ENCODE measurements at places on chromosomes 6 and 20.

DNA sequence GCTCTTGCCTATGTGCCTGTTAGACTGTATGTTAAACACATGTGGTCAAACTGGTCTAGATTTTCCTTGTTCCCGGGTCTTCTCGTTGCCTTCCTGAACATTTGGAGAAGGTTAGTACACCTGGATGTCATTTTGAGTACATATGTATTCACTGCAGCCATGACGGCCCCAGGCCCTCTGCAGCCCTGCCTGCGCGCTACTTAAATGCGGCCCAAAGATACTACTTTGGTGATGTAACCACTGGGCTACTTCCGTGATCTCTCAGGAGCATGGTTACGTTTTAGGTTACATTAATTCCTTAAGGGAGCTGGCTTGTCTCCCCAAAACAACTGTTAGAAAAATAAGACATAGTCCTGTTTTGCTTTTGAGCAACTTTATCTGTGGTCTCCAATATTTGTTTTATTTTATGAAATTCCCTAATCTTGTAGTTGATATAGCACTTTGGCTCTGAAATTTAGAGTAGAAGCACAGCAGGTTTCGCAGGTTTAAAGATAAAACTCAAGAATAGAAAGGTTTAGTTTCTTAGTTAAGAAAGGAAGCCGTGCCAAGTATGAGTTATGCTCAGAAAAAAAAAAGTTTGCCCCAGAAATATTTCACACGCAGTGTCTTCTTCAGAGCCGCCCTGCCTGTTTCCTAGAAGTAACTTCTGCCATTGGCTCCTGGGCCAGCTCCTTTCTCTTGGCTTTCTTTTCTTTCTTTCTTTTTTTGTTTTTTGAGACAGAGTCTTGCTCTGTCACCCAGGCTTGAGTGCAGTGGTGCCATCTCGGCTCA is 38.1 kb downstream of the TIAM2 start:
- no peak for DNase-seq

GRCh38 chr6:138774370-138774769 is 801 bp downstream of the CCDC28A start:
- no peak for DNase-seq

GRCh38 chr6:51928320-51928719 is 159.1 kb downstream of the PKHD1 start:
- DNase-seq, result no peak

DNA sequence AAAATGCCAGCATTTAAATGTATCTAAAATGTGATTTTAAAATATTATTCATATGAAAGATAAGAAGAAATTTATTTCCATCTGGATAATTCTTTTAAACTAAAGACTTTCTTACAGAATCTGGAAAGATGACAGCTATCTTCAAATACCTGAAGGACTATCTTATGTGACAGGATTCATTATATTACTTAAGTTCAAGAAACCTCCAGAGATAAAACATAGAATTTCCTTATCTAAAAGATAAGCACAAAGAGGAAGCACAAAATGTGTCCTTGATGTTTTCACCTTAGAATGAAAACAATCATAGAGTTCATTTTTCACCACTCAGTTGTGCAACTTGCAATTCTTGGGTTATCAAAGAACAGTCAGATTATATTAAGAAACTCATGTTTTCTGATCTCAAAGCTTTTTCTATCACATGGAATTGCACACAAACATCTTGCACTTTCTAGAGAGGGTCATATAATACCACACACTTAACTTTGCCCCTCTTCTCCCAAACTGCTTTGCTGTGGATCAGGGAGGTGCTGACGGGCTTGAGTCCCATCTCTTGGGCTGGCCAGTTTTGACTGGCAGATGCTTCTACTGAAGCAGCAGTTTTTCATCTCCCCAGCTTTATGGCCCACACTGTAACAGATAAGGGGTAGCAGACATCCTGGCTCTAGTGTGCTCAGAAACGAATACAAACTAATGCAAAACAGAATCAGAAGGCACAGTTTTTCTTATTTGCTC is 467.4 kb downstream of the CDC5L start:
- no peak for DNase-seq

- no peak for DNase-seq
Observed at GRCh38 chr6:166830185-166830890, 126.0 kb downstream of the RNASET2 start.

DNA sequence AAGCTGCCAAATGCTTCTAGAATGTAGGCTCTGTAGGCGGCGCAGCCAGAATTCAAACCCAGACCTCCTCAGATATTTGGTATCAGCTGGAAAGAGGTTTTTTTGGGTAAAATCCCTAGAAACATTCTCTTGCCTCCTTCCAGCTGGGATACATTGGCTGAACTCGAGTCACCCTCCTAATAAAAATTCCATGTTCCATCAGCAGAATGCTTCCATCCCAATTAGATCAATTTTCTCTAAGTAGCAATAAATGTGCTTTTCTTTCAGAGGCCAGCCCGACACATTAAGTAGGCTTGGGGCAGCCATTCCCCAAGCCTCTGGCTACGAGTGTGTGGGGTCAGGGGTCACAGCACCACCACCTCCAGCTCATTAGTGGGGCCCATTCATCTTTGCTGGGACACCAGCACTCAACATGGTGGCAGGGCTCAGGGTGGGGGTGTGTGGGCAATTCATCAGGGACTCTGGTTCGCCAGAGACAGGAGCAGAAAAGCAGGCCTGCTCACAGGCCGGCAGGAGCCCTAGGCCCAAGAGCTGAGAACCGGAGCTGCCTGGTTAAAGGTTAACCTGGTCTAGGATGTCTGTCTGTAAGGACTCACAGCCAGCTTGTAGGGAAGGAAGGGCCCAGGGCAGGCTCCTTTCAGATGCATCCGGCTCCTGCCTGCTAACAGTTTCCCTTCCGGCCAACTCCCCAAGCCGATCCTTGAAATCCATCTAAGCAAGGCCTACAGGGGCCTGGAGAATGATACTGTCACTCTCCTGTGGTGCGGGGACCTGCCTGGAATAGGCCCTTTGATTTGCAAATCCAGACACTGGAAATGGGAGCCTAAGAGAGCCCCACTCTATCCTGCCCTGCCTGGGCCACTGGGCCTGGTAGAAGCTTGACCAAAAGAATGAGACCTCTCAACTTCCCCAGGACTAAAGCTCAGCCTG is 159.1 kb upstream of the TOP1 start:
- peak; percentile 19 for DNase-seq

- peak; percentile 32 for DNase-seq
Observed at GRCh38 chr6:44966449-44967092, 361.6 kb upstream of the RUNX2 start.

- peak; percentile 14 for DNase-seq
Observed at GRCh38 chr6:142605922-142606485, 304.2 kb downstream of the ADGRG6 start.

- no peak for DNase-seq
Observed at GRCh38 chr6:79225717-79226599, 8.5 kb downstream of the HMGN3 start.

DNA sequence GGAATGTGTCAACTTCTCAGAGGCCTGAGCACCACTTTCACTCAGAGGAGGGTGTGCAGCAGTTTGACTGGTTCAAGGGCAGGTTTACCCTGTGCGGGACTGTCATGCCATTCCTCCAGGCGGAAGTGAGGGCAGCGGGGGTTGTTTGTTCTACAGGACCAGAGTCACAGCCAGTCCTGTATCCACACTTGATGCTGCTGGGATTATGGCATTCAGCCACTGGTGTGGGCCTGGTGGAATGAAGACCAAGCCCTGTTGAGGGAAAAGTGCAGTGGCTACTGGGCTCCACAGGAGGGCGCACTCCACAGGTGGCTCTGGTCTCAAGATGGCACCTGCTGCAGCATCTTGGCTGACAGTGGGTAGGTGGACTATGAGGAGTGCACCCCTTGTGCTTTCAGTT is 14.8 kb downstream of the SEMG2 start:
- no peak for DNase-seq

GRCh38 chr6:113774127-113774825 is 82.9 kb upstream of the MARCKS start:
- DNase-seq, result no peak

DNA sequence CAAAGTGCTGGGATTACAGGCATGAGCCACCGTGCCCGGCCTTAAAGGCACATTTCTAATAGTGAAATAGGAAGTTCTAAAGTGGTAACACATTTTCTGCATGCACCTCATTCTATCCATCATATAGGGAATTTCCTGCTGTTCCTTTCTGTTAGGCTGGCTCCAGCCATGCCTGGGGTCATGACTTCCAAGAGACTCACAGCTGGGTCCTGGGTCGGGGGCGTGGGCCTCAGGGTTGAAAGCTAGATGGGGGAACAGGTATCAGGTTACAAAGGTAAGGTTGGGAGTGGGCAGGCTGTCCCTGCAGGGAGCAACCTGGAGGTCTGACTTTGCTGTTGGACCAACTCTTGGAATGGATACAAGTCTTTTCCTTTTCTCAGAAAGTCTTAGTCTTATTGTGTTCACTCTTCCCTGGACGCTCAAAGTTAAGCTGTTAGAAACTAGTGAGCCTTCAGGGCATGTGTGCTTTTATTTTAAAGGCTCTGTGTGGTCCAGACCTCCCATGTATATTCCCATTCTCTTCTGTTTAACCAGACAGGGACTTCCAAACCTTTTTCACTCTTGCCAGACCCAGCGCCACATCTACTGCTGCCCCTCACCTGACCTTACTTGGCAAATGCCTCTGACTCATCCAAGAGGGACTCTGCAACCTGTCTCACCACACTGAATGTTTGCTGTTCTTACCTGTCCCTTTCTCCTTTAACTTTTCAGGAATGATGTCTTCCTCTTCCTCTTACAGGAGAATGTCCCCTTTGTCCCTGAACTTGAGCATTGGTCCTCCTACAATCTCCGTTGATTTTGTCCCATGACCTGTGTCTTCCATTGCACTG is 64.4 kb downstream of the TMEM170B start:
- no peak for DNase-seq

GRCh38 chr20:6662309-6662708 is 105.2 kb upstream of the BMP2 start:
- DNase-seq, result no peak

- DNase-seq, result no peak
Observed at GRCh38 chr6:98469141-98469540, 365.2 kb upstream of the POU3F2 start.

GRCh38 chr20:1569415-1569881 is 11.9 kb upstream of the SIRPD start:
- no peak for DNase-seq

DNA sequence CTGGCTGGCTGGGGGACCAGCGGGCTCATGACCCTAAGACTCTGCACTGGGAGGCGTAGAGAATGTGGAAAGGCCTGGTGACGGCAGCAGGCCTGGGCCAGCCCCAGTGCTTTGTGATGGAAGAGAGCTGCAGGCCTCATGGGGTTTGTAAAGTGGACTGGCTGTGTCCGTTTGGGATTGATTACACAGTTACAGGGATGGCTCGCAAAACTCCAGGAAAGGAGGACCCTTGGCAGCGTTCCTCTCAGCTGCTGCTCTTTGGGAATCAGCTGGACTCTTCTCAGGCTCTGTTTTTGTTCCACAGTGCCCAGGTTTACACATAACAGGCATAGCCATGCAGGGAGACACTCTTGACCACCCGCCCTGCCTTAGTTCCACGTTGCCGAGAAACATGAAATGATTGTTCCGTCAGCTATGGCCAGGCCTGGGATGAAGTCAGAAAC is 89.0 kb downstream of the SLX4IP start:
- DNase-seq, result no peak

GRCh38 chr6:32375739-32376529 is 4.2 kb upstream of the TSBP1 start:
- DNase-seq, result no peak

GRCh38 chr20:62299666-62300236 is 3.0 kb upstream of the ADRM1 start:
- no peak for DNase-seq

GRCh38 chr6:156808287-156808686 is 31.1 kb downstream of the ARID1B start:
- DNase-seq, result no peak

GRCh38 chr20:2305029-2305428 is 9.2 kb downstream of the TGM3 start:
- no peak for DNase-seq

DNA sequence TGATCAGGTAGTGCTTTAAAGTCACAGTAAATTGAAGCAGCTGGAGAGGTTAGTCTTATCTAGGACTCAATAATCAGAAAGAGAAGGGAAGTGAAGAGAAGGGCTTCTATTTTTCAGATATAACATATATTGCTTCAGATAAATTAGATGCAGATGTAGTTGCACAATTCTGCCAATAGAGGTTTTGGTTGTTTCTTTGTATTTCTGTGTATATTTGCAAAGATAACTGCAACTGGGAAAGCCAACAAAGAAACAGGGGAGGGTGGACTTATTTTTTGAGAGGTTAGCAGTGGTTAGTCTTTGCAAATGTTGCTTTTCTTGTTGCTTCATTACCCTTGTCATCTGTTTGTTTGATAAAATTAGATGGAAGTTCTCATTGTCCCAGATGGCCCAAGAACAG is 106.6 kb downstream of the ADGRG6 start:
- DNase-seq, result no peak

- no peak for DNase-seq
Observed at GRCh38 chr20:64192406-64192805, 28.2 kb downstream of the MYT1 start.

DNA sequence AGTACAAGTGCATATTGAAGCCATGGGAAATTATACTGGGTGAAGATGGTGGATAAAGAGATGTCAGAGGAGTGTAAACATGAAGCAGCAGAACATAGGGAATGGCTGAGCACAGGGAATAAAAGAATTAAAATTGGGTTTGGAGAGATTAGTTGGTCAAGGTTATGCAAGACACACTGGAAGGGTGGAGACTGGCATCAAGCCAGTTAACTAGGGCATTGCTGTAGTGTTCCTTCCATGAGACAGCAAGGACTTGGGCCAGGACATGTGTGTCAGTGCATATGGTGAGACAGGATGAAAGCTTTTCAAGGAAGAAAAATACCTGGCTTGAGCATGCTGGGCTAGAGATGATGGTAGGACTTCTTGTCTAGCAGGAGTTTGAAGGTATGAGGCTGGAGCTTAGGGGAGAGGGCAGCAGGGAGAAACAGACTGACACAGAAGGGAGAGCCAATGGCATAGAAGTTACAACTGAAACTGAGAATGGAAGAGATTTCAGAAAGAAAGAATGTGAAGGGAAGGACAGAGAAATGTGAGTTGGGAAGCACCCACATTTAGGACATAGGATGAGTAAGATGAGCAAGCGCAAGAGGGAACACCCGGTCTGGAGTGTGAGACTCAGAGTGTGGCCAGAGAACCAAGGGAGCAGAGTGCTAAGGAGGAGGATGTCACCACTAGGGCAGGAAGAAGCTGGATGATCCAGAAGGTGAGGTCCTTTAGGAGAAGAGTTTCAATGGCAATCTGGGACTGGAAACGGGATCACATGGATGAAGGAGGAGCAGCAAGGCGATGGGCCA is 14.5 kb upstream of the TMEM170B start:
- no peak for DNase-seq

GRCh38 chr20:61886721-61887595 is 178.7 kb downstream of the TAF4 start:
- DNase-seq, result no peak

- no peak for DNase-seq
Observed at GRCh38 chr6:80094017-80094416, 12.5 kb upstream of the BCKDHB start.

- no peak for DNase-seq
Observed at GRCh38 chr6:79737172-79737571, 106.0 kb downstream of the SH3BGRL2 start.

- DNase-seq, result no peak
Observed at GRCh38 chr20:19012676-19013075, 199.1 kb downstream of the SCP2D1 start.

Measured in BJ (cell line).